ENCODE measurements at places on chromosomes 6 and 20. TPM values are rescaled to one million over a fixed set of nuclear protein-coding genes. Genes with fewer than 3 reads are reported as not detected.

DNA sequence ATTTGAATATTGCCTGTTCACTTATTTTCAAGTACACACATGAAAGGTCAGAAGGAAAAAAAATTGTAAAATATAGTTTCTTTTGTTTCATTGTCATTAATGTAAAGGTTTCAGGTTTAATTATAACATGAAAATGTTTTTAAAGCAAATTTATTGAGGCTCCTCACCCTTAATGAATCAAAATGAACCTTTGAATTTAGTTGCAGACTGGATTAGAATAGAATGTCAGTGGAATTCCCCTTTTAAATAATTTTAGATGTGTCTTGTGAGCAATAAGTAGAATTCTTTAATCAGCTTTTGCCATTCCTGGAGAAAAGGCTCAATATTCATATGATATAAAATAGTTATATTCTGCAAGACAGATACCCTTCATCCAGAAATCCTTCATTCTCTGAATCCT lies 70.7 kb upstream of the SMIM8 start:
- peaks cover 8% of the 10 kb centered on the region for H3K4me1 ChIP-seq
- H3K4me3 ChIP-seq: no peak overlapping the region
- H3K27ac ChIP-seq: no peak overlapping the region
- peaks cover 94% of the 10 kb centered on the region for H3K36me3 ChIP-seq
- DNase-seq: no peak
- H3K27me3 ChIP-seq: no peaks in the 10 kb centered on the region

- peaks cover 2% of the 10 kb centered on the region for H3K27me3 ChIP-seq
- H3K4me1 ChIP-seq: no peaks in the 10 kb centered on the region
- no peak overlapping the region for H3K4me3 ChIP-seq
These were observed 94.0 kb upstream of the RALGAPA2 start for GRCh38 chr20:20806121-20807095.

DNA sequence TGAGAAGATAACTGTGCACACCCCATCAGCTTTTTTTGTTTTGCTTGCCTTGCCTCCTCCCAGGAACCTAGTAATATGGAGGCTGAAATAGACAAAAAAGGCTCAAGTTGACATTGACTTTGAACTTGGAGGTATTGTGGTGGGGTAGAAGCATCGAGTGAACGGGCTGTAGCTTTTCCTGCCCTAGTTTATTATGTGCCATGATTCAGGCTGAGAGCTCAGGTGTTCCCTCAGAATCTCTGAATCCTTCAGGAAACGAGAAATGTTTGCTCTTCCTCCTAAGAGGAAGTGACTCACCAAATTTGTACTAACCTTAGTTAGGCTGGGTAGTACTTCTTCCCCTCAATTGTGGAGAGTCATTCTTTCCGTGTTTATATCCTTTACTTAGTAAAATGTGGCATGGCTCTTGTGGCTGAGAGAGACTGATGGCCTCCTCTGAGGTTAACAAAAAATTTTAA lies 98.8 kb downstream of the SASH1 start:
- peaks cover 25% of the 10 kb centered on the region for H3K27me3 ChIP-seq
- H3K4me1 ChIP-seq: peaks cover 13% of the 10 kb centered on the region
- H3K36me3 ChIP-seq: no peaks in the 10 kb centered on the region
- DNase-seq: no peak

- H3K36me3 ChIP-seq: no peaks in the 10 kb centered on the region
- DNase-seq: peak; percentile 53
- no peaks in the 10 kb centered on the region for H3K4me1 ChIP-seq
- peaks cover 3% of the 10 kb centered on the region for H3K27me3 ChIP-seq
These were observed 43.6 kb downstream of the C6orf15 start for GRCh38 chr6:31068669-31069340.

DNA sequence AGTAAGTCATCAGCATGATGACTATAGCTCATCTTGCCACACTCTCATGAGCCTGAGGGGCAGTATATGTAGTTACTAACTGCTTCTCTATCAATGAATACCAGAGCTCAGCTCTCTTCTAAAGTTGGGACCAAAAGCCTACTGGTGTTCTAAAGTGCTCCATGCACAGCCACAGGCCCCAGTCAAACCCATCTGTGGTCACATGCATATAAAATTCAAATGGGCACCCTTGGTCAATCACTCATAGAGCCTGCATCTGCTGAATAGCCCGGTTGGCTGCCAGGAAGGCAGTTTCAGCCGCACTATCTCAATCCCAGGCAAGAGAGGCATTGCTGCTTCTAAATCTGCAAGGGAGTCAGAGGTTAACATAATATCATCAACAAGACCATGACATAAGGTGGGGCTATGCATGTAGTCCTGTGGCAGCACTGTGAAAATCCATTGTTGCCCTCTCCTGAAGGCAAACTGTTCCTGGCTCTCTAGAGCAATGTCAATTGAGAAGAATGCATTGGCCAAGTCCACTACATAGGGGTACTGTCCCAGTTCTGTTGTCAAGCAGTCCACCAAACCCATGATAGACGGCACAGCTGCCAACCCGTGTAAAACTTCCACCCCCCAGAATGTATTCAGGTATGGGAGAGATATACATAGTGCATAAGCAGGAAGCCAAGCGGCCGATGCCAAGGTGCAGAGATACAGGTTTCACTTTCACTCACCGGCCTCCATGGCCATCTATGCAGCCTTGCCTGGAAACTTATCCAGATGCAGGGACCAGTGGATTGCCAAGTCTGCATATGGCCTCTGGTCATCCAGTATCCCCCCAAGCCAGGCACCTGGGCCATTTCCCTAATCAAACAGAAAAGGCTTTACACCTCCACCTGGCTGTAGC lies 76.2 kb downstream of the ALDH8A1 start:
- no peak overlapping the region for H3K27ac ChIP-seq
- no peak overlapping the region for H3K4me3 ChIP-seq
- DNase-seq: peak; percentile 12
- H3K27me3 ChIP-seq: no peaks in the 10 kb centered on the region
- peaks cover 14% of the 10 kb centered on the region for H3K4me1 ChIP-seq
- peaks cover 3% of the 10 kb centered on the region for H3K36me3 ChIP-seq

DNA sequence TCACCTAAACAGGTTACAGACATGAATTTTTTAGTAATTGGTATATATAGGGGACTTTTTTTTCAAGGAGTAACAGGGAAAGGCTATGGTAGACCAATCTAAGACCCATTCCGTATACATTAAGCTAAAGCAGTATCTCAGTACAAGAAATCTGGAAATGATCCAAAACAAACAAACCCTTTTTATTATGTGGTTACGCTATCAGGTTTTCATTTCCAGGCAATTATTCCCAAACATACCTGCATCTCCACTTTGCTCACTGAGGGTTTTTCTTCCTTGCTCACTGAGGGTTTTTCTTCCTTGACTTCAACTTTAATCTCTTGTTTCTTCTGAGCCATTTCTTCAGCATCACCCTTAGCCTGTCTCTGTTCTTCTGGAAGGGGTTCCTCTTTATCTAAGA lies 107.3 kb downstream of the EPB41L2 start:
- H3K4me1 ChIP-seq: no peaks in the 10 kb centered on the region
- H3K27me3 ChIP-seq: no peaks in the 10 kb centered on the region
- DNase-seq: no peak

DNA sequence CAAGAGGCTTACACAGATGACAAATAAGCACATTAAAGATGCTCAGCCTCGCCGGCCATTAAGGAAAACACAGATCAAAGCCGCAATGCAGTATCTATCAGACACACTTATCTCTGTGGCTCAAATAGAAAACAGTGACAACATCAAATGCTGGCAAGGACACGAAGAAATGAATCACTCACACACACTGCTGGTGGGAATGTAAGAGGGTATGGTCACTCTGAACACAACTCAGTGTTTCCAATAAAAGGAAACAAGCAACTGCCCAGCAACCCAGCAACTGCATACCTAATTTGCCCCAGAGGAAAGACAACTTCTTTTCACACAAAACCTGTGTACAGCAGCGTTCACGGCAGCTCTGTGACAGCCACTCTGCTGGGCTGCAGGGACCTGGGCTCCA lies 155.8 kb downstream of the WDR27 start:
- H3K27me3 ChIP-seq: peaks cover 7% of the 10 kb centered on the region
- DNase-seq: no peak
- no peak overlapping the region for H3K27ac ChIP-seq
- H3K36me3 ChIP-seq: no peaks in the 10 kb centered on the region
- H3K4me1 ChIP-seq: no peaks in the 10 kb centered on the region
- no peak overlapping the region for H3K4me3 ChIP-seq

DNA sequence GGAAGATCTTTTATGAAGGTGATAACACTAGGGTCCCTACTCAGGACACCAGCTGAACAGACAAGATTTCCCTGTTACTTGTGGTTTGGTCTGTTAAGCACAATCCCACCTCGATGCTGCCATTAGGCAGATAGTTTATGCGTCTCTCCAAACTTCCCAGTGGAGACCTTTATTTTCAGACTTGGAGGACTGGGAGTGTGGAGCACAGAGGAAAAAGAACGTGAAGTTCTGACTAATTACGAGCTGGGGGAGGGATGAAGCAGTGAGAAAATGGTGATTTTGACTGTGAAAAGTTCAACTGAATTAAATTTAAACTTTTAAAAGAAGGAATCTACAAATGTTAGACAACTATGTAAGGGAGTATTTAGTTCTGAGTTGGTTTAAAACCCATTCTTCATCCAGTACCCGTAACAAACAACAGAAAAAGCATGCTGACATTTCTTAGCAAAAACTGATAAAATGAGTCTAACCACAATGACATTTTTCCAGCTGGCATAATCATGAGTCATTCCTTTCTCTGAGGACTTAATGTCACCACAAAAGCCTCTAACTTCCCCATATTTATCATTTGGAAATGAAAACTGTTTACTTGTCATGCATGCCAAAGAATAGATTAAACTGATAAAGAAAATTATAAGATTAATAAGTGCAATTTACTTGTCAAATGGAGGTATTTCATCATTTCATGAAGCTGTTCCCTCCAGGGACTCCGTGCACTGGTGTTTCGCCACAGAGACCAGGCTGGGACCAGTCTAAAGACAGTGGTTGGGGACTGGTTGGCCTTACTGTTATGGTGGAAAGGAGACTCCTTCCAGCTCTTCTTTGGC lies 113.3 kb upstream of the SSTR4 start:
- H3K27ac ChIP-seq: peak overlapping the region; percentile 35
- peaks cover 24% of the 10 kb centered on the region for H3K4me1 ChIP-seq
- peaks cover 3% of the 10 kb centered on the region for H3K27me3 ChIP-seq

DNA sequence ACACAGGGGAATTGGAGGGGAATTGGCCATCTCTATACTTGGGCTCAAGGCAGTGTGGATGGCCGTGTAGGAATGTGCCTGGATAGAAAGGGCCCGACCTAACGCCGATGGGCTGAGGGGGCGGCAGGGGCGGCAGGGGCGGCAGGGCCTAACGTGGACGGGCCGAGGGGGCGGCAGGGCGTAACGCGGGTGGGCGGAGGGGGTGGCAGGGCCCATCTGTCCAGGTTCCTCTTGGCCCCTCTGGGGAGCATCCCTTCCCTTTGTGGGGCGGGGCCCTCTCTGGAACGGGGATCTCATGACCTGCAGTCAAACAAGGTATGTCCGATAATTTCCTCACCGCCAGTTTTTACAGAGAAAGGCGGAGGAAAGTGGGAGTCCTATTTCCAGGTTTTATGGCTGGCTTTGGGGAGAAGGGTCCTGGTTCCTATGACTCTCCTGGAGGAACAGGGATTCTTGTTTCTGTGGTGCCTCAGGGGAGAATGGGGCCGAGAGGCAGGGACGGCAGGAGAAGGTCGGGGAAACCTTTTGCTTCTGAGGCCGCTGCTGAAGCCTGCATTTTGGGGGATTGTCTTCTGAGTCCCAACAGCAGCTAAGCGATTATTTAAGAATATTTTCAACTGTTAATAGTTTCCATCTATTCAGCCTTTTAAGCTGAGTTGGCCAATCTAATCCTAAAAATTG lies 100.8 kb upstream of the FRMD1 start:
- no peaks in the 10 kb centered on the region for H3K27me3 ChIP-seq
- H3K4me3 ChIP-seq: no peak overlapping the region
- no peak overlapping the region for H3K27ac ChIP-seq
- DNase-seq: no peak

DNA sequence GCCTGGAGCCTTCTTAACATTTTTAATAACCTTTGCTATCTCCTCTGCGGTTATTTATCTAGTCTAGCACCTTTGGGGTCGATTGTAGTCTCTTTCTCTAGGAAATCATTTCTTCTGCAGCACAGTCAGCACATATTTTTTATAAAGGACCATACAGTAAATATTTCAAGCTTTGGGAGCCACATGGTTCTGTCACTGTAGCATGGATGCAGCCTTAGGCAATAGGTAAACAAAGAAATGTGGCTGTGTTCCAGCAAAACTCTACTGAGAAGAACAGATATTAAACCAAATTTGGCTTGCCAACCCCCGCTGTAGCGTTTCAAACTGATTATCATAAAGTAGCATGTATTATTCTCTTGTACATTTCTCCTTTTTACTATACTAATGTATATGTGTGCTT lies 95.7 kb downstream of the SLC23A2 start:
- H3K4me3 ChIP-seq: no peak overlapping the region
- no peaks in the 10 kb centered on the region for H3K27me3 ChIP-seq

DNA sequence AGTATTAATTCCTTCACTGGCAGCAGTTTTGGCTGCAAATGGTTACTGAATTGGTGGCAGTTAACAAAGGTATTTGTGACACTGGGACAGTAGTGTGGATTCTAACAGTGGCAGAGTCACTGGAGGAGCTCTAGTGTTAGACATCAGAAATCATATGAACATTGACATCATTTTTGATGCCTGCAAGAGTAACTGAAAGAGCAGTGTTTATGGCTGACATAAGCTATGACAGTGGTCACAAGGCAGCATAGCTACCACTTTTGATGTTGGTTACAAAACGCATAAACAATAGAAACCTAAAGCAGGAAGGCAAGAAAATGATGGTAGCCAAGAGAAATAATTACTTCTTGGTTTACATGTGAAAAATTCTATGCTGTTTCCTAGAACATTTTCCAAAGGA lies 326.7 kb upstream of the MAN1A1 start:
- no peaks in the 10 kb centered on the region for H3K36me3 ChIP-seq
- no peak for DNase-seq
- H3K27ac ChIP-seq: no peak overlapping the region
- H3K4me1 ChIP-seq: no peaks in the 10 kb centered on the region

DNA sequence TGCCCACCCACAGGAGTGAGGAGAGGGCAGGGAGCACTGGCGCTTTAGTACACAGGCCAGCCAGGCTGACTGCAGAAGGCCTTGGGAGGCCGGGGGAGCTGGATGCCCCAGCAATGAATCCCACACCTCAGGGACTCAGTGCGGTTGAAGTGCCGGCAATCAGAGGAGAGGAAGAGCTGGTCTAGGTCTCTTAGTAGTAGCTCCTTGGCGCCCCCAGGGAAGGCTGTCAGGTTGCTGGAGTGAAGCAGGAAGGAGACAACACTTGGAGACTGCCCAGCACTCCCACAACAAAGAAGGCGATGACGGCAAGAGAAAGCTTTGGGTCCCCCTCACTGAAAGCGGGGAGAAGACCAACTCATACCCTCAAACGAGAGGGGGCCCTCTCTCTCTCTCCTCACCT lies 8.3 kb upstream of the TNXB start:
- no peaks in the 10 kb centered on the region for H3K27me3 ChIP-seq
- DNase-seq: no peak
- no peak overlapping the region for H3K4me3 ChIP-seq
- H3K27ac ChIP-seq: no peak overlapping the region
- H3K4me1 ChIP-seq: peaks cover 6% of the 10 kb centered on the region
- peaks cover 72% of the 10 kb centered on the region for H3K36me3 ChIP-seq

- no peak overlapping the region for H3K27ac ChIP-seq
- no peak for DNase-seq
- H3K4me3 ChIP-seq: no peak overlapping the region
- peaks cover 11% of the 10 kb centered on the region for H3K4me1 ChIP-seq
- no peaks in the 10 kb centered on the region for H3K27me3 ChIP-seq
These were observed 232.8 kb downstream of the RNGTT start for GRCh38 chr6:88730611-88731011.

ABCC10 gene
- 46.7 TPM for total RNA-seq

BTNL2 gene
- total RNA-seq: not detected

PRDM1 gene
- total RNA-seq: 52.3 TPM

SRMS gene
- total RNA-seq: not detected

COL20A1 gene
- not detected for total RNA-seq

HEY2 gene
- not detected for total RNA-seq

TCP11 gene
- not detected for total RNA-seq

ADGRB3 gene
- total RNA-seq: 0.14 TPM

PRRC2A gene
- 298 TPM for total RNA-seq

SYNJ2 gene
- 21.5 TPM for total RNA-seq

Data from activated T-helper 2 cell treated with anti-CD3 and anti-CD28 coated beads, Interferon-gamma antibody, Interleukin-2, Interleukin-4, amounts not matched to agents 10 μg/mL and 5 μg/mL and 100 μg/mL, durations not matched to agents 14 hours and 24 hours and 36 hours (primary cell).